ENCODE measurements at places on chromosomes 2 and 18.

DNA sequence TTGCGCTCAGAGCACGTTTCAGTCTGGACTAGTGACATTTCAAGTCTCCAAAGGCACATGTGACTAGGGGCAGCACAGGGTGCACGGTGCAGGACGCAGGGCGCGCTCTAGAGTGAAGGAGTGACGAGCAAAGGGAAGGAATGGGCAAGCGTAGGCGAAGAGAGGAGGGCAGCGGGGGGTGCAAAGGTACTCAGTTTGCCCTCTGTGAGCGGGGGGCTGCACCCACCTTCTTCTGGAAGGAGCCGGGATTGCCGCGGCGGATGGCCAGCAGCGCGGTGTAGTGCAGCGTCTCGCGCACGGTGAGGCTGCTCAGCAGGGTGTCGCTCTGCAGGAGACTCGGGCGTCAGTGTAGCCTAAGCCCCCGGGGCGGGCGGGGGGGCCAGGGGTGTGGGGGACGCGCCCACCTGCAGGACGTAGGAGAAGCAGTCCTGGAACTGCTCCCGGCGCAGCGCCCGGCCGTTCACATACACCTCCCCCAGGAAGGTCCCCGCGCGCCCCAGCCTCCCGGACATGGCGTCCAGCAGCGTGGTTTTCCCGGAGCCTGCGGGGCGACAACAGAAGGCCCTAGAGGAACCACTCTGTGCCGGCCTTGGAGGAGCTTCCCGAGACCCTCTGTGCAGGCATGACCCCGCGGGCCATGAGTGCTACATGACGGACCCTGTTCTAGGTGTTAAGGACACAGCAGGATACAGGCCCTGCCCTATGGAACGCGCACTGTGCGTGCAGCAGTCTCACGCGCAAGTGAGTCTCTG lies 6.9 kb downstream of the ABCG5 start:
- DNase-seq: no peak

- no peak for DNase-seq
Measured at GRCh38 chr18:62625019-62625418, 90.3 kb upstream of the PHLPP1 start.

- no peak for DNase-seq
Measured at GRCh38 chr2:239747274-239747673, 277.9 kb downstream of the NDUFA10 start.

GRCh38 chr2:65700004-65700651 lies 267.7 kb upstream of the SPRED2 start:
- DNase-seq: no peak

DNA sequence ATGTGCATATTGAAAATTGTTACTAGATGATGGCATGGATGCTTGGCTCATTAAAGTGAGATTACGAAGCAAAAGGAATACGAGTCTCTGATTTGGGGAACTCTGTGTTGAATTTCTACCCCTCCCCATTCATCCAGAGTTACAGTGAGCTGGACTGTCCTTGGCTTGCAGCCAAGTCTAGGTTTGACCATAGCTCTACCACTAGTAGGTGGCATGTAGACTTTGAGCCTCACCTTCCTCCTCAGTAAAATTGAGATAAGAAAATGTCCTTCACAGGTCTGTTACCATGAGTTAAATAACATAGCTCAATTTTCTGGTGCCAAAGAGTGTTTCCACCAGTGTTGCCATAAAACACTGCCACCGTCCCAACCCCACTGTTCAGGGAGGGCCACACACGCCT lies 727.6 kb upstream of the ID2 start:
- DNase-seq: no peak

DNA sequence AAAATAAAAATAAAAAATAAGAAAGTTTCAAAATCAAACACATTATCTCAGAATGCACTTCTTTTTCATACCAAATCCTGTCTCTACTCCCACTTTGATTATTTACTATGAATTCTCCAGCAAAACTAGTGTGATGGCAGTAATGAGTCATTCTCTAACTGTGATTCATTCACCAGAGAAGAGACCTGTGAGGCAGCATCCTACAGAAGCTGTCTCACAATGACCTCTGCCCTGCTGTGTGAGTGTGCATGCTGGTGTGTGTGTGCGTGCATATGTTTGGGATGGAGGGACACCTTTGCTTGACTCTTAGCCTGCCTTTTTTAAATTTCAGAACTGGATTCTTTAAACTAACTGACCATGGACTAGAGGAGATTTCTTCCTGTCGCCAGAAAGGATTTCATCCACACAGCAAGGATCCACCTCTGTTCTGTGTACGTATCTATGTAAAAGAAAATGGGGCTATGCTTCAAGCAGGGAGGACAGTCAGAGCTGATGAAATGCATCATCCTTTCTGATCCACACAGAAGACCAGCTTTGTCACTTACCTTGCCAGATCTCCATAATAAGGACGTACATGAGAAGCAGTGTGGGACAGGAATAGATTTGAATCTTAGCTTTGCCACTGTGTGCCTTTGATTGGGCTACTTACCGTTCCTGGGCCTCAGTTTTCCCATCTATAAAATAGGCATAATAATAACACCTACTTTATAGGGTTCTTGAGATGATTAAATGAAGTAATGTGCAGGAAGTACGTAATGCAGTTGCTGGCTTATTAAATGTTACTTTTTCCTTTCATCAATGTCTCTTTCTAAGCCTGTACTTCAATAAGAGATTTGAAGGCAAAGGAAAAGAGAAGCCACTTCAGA lies 31.2 kb downstream of the STAMBP start:
- DNase-seq: no peak

- DNase-seq: no peak
Measured at GRCh38 chr2:14994721-14995120, 362.2 kb downstream of the LRATD1 start.

DNA sequence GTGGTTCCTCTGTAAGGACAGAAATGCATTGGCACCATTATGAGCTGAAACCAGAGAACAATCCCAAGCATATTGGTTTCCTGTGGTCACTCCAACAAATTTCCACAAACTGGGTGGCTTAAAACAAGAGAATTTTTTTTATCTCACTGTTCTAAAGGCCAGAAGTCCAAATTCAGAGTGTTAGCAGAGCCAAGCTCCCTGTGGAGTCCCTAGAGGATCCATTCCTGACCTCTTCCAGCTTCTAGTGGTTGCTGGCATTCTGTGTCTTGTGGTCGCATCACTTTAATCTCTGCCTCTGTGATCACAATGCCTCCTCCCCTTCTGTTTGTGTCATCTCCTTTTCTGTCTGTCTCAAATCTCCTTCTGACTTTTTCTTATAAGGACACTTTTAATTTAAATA lies 380.3 kb downstream of the NYAP2 start:
- DNase-seq: no peak

GRCh38 chr18:76376225-76376624 lies 118.8 kb downstream of the ZNF516 start:
- no peak for DNase-seq

- no peak for DNase-seq
Measured at GRCh38 chr2:168708080-168708479, 94.4 kb upstream of the NOSTRIN start.

DNA sequence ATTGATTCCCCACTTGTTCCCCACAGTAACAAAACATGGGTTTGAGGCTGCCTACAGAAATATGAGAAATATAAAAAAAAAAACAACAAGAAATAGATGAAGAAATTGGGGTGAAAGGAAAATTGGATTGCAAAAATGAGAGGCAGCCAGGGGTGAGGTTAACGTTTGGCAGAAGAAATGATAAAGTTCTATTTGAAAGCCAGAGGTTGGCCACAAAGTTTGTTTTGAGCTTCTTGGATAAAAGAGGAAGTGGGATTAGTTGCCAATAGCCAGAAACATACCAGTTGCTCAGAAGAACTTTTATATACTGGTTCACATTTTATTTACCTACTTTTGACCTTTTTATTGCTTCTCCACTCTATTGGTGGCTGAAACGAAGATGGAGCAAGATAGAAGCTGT lies 67.5 kb downstream of the FASTKD2 start:
- no peak for DNase-seq

DNA sequence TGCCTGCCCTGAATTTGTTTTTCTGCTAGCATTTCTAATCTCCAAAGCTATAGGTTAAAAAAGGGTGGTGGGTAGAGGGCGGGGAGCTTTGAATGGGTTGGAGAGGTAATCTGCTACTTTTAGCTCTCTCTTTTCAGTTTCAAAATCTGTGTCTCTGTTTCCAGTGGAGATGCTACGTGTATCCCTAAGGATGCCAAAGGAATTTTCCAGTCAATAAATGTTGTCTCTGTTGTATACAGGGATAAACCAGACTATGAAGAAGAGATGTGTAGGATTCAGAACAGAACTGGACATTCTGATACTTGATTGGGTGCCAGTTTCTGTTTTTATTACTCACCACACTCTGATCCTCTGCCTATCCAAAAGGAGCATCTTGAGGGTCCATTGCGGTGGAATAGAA lies 50.1 kb downstream of the TMEM178A start:
- DNase-seq: no peak

- DNase-seq: no peak
Measured at GRCh38 chr2:207139552-207139951, 26.2 kb downstream of the KLF7 start.

DNA sequence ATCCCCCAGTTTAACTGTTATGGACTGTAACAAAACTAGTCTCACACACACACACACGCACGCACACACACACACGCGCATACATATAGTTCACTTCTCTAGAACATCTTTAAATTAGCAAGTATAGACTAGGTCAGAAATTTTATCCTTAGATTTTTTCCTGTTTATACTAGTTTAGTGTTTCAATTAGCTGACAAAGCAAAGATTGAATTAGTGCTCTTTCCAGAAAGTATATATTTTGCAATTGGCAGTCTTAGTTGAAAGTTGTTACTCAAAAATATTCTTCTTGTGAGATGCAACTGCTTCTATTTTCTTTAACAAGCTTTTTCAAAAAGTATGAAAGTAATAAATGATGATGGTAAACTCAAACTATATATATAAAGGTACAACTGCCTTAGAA lies 22.5 kb downstream of the PLEKHA3 start:
- DNase-seq: no peak

- peak; percentile 48 for DNase-seq
Measured at GRCh38 chr2:162123806-162124758, 28.0 kb downstream of the GCG start.

- no peak for DNase-seq
Measured at GRCh38 chr2:72979896-72980295, 62.6 kb downstream of the EMX1 start.

DNA sequence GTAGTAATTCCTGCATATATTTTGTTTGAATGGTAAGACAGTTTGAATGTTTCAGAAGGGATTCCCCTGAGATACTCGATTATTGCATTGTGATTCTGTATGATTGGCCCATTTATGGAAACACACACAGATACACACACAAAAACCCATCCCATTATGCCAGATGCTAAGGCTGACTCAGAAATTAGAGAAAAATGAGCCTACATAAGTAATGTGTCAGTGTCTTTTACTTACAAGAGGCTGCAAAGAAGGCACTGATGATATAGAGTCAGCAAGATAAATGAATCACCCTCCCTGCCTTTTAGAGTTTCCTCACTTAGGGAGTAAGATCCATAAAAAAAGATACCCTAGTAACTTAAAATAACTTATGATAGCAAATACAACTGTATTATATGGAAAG lies 1481.1 kb upstream of the ACVR2A start:
- DNase-seq: no peak

- no peak for DNase-seq
Measured at GRCh38 chr2:138670734-138671133, 109.5 kb downstream of the NXPH2 start.

DNA sequence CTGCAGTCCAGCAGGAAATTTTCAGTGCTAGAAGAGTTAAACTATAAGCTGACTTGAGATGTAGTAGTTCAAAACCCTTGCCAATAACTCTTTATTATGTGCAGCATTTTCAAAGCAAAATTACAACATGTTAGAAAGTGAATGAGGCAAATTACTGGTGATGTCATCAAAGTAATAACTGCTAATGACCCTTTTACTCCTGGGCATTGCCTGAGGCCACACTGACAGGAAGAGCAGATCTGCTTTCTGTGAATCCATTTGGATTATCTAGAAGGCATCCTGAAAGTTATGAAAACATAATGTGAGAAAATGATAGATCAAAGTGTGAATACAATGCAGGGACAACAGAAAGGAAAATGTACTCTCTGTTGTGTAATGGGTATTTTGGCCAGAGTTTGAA lies 139.6 kb upstream of the TRIB2 start:
- no peak for DNase-seq

DNA sequence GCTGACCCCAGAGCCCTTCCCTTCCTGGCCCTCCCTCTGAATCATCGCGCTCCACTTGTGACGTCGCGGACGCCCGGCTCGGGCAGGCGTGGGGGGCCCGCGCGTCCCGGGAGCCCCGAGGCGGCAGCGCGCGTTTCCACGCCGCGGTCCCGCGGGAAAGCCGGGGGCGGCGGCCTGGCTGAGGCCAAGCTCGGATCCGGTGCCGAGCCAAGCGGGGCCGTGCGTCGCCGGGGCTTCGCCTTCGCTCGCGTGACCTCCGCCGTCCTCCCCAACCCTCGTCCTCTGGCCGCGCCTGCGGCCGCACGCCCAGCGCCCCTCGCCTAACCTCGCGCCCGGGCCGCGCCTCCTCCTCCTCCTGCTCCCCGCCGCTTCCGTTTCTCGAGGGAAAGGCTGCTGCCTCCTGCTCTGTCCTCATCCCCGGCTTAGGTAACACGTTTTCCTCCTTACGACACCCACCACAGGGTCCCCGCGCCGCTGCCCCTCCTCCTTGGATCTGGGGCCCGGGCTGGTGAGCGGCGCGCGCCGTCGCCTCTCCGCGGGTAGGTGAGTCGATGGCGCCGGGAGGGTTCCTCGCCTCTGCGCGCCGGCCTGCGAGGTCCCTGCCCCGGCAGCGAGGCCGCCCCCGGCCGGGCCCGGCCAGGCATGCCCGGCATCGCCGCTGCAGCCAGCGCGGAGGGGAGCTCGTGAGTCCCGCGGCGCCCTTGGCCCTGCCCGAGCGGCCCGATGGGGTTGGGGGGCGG lies at the start of gene INPP1:
TSS of gene INPP1 (plus strand) at position 54 of the 740 bp plus-strand sequence. CDS start 16,514 bp downstream, outside the sequence.
- no peak for DNase-seq

GRCh38 chr2:190407662-190408537 lies at the start of gene MFSD6:
Gene MFSD6, plus strand, starts transcription at chr2:190408355. Its CDS starts 27,675 bp downstream, at chr2:190436030.
- peak; percentile 49 for DNase-seq

- DNase-seq: no peak
Measured at GRCh38 chr18:12086249-12086648, 7.4 kb upstream of the ANKRD62 start.

GRCh38 chr2:130790804-130791616 lies 35.7 kb downstream of the AMER3 start:
- no peak for DNase-seq
